ENCODE measurements at places on chromosomes 2 and 18.

DNA sequence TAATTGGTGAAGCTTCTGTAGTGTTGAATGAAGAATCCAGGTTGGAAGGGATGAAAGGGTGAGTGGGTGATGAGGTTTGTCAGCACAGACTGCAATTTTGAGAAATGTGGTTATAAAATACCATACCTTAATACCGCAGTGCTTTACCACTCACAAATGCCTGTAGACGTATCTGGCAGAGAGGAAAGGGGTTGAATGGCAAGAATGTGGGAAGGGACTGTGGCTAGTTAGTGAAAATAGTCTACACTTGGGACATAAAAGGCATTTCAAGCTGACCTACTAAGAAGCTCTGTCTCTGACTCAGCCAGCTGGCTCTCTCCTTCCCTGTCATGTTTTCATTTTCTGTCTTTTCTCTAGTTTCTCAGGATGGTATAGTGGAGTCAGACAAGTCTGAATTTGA is 25.1 kb downstream of the CDK15 start:
- DNase-seq: no peak

- no peak for DNase-seq
Measured at GRCh38 chr18:38301621-38302020, 736.0 kb upstream of the CELF4 start.

DNA sequence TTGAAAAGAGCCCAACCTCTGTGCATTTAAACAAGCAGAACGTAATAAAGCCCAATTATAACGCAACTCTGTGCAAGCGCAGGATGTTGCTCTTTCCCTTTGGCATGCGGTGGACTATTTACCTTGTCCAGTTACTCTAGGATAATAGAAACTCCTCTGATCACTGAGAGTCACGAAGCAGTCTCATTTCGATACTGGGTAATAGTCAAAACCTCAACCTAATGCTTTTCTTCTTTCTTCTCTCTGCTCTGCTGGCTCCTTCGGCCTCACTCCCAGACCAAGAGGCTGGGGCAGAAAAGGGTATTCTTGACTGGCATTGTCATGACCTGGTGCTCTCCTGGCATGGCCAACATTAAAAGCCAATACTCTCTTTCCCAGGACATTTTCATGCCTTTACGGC is 89.7 kb upstream of the GCFC2 start:
- DNase-seq: no peak

- DNase-seq: no peak
Measured at GRCh38 chr2:46114996-46115395, 182.2 kb upstream of the EPAS1 start.

GRCh38 chr2:116804901-116805300 is 1009.6 kb upstream of the DDX18 start:
- DNase-seq: no peak

GRCh38 chr2:67613227-67613626 is 216.1 kb downstream of the ETAA1 start:
- DNase-seq: no peak

GRCh38 chr2:1406434-1406833 is 6.8 kb upstream of the TPO start:
- no peak for DNase-seq

GRCh38 chr18:38587571-38587970 is 1022.0 kb upstream of the CELF4 start:
- DNase-seq: no peak

- no peak for DNase-seq
Measured at GRCh38 chr2:182241936-182242335, 184.9 kb downstream of the PDE1A start.

- no peak for DNase-seq
Measured at GRCh38 chr18:57137847-57138246, 9.0 kb upstream of the BOD1L2 start.

DNA sequence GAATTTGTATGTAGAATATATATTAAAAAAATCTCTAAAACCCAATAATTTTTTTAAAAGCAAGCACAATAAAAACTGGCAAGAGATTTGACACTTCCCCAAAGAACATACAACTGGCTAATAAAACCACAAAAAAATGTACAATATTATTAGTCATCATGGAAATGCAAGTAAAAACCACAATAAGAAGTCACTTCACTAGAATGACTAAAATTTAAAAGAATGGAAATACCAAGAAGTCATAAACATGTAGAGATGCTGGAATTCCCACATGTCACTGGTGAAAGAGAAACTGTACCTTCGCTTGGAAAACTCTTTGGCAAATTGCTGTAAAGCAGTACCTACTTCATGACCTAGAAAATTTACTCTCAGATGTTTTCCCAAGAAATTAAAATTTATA is 43.4 kb upstream of the KYNU start:
- no peak for DNase-seq

- no peak for DNase-seq
Measured at GRCh38 chr18:12455496-12455895, 47.8 kb downstream of the PRELID3A start.

DNA sequence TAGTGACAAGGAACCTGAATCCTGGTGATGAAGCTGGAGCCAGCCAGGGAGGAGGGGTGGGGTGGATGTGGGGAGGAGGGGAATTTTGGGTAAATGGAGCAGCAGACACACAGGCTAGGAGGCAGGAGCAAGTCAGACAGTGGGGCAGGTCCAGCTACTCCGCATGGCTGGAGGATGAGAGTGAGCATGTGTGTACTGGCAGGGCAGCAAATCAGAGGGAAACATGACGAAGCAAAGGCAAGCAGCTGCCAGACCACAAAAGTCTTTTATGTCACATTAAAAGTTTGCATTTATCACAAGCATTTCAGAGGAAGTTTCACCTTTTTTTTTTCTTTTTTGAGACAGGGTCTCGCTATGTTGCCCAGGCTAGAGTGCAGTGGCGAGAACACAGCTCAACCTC is 11.9 kb upstream of the KIDINS220 start:
- no peak for DNase-seq

DNA sequence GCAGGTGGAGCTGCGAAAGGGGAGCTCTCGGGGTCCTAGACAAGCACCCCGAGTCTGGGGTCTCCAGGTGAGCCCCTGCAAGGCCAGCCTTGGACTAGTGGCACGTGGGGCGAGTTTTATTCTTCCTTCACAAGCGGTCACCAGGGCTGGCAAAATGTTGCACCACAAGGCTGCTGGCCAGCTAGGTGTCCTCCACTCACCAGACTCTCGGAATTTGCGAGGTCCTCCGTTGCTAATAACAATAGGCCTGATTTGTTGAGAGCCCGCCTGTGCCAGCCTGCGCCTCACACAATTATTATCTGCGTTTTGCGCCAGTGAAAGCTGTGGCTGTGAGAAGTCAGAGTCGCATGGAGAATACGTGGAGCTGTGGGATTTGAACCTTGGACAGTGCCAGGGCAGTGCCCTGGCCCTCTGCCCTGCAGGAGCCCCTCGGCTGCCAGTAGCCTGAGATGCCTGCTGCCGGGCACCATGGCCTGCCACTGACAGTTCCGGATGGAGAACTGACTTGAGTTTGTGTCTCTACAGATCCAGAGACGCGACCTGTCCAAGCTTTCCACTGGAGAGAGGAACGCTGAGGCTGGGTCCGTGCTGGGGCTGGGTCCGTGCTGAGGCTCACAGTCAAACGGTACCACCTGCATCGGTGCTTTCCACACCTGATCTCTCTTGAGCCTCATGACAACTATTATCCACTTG is 77.6 kb upstream of the ODC1 start:
- DNase-seq: no peak

DNA sequence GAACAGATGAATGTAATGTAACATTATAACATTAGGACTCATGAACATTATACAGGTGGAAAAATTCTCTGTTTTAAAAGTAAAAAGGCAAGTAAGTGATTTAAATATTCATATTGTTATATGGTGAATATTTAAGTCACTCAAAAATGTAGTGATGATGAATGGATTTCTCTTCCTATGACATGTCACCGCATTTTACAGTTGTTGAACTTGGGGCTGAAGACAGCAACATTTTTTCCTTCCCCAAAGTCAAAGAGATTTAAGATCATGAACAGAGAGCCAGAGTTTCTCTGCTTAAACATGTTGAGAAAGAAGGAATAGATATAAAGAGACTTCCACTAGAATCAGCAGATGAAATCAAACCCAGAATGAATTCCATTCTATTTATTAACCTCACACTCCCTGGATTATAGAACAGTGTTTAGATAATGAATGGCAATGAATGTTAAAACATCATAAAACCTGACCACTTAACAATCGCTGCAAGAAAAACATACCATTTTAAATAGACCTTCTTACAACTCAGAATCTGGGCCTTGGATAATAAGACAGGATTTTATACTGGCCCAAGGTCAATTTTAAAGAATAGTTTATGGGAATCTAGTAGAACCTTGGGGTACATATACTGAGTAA is 163.6 kb upstream of the SIX2 start:
- DNase-seq: no peak

DNA sequence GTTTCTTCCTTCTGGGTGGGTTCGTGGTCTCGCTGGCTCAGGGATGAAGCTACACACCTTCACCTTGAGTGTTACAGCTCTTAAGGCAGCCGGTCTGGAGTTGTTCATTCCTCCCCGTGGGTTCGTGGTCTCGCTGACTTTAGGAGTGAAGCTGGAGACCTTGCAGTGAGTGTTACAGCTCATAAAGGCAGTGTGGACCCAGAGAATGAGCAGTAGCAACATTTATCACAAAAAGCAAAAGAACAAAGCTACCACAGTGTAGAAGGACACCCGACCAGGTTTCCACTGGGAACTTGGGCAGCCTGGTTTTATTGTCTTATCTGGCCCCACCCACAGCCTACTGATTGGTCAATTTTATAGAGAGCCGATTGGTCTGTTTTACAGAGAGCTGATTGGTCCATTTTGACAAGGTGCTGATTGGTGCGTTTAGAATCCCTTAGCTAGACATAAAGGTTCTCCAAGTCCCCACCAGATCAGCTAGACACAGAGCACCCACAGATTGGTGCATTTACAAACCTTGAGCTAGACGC is 20.1 kb upstream of the ROCK1 start:
- no peak for DNase-seq

GRCh38 chr2:137872577-137872976 is 91.7 kb upstream of the HNMT start:
- no peak for DNase-seq

GRCh38 chr18:49098386-49098785 is 147.6 kb upstream of the SMAD7 start:
- no peak for DNase-seq

GRCh38 chr2:222635295-222635694 is 20.6 kb downstream of the FARSB start:
- no peak for DNase-seq

DNA sequence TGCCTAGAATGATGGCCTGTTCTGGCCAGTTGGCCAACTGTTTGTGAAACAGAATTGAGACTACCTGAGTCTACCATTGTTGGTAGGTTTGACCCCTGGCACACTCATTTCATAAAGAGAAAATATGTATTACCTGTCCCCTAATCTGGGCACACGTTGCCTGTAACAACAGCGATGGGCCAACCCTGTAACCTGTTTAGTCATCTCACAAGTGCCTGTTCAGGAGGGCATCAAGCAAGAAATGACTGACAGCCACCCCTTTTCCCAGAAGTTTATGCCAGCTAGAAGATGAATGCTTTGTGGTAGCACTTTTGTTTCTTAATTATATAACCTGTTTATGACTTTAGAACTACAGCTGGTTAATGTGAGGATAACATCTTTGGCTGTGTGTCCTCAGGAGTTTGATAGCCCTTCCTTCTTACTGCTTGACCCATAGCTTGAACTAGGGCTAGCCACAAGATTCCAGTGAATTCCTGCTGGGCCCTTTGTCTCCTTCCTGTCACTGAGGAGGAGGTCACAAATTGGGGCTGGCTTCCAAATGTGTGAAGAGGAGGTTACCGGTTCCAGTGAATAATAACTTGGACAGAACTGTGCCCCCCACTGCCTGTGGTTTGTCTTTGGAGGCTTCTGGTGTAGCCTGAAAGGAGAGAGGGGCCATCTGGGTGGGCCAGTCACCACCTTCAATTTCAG is 273.9 kb upstream of the EPAS1 start:
- no peak for DNase-seq

GRCh38 chr2:96801005-96801785 is 14.9 kb upstream of the CNNM3 start:
- no peak for DNase-seq

DNA sequence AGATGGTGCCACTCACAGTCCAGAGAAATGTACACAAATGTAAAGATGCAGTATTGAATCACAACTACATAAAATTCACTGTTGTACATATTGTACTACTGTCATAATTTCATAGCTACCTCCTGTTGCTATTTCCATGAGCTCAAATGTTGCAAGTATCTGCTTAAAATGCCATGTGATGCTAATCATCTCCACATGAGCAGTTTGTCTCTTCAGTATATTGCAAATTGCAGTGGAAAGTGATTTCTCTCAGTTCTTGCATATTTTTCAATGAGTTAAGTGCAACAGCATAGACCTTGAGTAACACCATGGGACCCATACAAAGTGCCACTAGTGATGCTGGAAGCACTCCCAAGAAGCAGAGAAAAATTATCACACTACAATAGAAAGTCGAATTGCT is 51.9 kb downstream of the MAIP1 start:
- no peak for DNase-seq

DNA sequence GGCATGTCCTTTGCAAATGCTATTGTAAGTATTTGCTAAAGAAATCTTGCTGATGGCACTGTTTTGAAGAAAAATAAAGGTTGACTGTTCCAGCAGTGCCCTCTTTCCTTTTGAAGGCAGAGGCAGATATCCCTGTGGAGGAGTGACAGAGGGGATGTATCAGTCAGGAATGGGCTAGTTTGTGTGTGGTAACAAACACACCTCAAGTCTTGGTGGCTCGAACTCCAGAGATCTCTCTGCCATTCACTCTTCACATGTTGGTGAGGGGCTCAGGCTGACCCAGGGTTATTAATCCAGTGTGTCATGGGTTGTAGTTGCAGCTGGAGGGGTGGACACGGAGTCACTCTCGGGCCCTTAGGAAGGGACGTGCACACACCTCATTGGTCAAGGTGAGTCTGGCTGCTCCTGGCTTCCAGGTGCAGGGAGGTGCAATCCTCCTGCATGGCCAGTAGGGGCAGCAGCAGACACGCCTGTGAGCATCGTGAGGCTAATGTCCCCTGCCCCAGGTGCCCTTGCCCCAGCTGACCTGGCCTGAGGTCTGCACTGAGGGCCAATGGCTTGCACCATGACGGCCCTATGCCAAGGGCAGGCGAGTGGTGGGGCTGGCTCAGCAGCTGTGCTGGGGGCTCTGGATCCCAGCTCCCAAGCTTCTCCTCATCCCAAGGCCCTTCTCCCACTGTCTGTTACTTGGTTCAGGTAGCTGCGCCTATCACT is 146.5 kb downstream of the ASB1 start:
- no peak for DNase-seq

DNA sequence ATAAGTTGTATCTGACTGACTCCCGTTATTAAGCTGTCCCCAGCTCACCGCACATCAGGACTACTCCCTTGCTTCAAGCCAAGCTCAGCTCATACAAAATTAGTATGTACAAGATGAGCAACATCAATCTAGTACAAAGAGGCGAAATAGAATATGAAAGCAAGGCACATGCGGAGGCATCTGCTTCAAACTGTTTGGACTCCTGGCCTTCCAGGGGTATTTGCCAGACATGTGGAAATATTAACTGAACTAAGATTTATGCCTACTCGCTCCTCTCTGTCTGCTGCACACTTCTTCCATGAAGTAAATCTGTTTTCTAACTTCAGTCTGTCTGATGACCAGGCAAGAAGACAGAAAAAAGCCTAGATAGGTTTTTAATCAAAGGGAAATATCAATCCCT is 499.8 kb downstream of the PID1 start:
- DNase-seq: no peak

GRCh38 chr18:1846640-1847039 is 724.7 kb downstream of the METTL4 start:
- no peak for DNase-seq

Data from stimulated activated CD4-positive, alpha-beta T cell treated with anti-CD3 and anti-CD28 coated beads, Interleukin-1b, Interleukin-23, amount 100 ng/mL, for 1 hour (primary cell).